ENCODE measurements at places on chromosomes 2 and 18.

DNA sequence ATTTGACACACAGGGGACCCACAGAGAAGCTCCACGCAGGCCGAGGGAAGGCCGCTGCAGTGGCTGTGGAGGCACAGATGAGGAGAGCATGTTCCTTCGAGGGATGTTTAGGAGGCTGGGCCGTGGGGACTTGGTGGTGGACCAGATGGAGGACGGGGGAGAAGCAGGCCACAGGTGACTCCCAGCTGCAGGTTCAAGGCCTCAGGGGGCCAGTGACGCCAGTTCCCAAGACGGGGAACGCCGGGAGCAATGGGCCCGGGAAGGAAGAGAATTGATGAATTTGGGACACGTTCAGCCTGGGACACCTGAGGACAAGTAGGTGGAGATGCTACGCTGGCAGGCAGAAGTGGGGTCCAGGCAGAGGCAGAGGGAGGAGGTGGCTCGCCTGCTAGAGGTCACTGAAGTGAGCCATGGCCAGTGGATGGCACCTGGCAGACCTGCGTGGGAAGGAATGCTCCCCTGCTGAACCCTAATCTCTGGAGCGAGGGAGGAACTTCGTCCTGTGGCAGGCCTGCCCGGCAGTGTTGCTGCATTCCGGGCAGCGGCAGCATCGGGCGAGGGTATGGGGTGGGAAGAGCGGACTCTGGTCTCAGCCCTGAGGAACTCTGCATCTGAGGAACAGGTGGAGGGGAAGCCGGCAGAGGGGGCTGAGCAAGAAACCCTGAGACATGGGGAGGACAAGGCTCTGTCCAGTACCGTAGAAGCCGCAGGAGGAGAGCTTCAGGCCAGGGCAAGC, 25.2 kb upstream of the HPCAL1 start:
- DNase-seq, result no peak

DNA sequence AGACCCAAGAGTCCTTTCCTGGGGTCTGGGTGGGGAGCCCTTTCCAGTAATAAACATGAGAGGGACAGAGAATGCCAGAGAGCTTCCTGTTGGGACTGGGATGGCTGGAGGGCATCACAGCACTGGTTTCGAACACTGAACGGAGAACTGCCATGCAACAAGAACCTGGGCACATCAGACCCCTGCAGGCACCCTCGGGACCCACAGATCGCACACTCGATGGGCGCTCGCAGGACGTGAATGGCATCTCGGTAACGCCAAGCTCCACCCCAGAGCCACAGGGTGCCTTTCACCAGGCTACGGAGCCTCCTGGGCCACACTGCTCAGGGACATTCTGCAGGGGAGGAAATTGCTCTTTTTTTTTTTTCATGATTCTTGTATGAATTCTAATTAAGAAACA, 25.1 kb downstream of the SLC66A2 start:
- no peak for DNase-seq

DNA sequence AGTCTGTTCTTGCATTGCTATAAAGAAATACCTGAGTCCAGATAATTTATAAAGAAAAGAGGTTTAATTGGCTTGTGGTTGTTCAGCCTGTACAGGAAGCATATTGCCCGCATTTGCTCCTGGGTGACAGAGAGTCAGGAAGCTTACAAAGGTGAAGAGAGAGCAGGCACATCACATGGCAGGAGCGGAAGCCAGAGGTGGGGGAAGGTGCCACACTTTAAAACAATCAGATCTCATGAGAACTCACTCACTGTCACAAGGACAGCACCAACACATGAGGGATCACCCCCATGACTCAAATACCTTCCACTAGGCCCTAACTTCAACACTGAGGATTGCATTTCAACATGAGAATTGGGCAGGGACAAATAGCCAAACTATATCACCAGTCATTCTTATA, 124.8 kb upstream of the COL5A2 start:
- no peak for DNase-seq

- DNase-seq, result no peak
Measured at GRCh38 chr18:13382954-13383827, 164.6 kb downstream of the LDLRAD4 start.

GRCh38 chr2:98037206-98037605, 41.5 kb upstream of the TMEM131 start:
- DNase-seq, result no peak

DNA sequence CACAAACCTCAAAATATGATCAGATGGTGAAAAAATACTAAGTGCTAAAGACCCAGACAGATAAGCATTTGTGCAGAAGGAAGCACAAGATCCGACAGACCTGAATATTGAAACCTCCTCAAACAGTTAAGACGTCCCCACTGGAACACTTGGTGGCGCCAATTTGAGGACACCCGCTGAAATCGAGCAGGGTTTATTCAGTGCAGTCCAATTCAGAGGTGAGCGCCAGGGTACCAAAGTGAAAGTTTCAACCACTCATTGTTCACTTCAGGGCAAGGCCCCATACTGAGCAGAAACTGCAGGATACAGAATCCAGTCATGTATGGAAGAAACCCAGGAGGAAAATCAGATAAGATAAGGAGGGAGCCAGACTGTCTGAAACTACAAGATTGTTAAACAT, 417.6 kb downstream of the LRRTM4 start:
- DNase-seq, result no peak

GRCh38 chr2:148161909-148162435, 141.1 kb downstream of the MBD5 start:
- DNase-seq, result no peak

DNA sequence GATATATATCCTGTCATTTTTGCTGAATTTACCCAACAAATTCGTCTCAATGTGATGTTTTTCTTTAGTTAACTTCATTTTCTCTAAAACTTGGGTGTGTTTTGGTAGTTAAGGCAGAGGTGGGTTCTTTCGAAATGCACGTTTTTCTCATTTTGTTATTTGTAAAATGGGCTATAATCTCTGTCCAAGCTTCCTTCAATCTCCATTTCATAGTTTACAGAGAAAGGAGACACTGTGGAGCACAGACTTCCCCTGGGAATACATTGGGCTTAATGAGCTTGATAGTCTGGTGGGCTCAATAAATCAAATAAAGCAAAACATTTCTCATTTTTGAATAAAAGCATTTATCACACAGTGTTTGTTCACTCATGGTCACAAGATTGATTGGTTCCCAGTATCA, 145.1 kb downstream of the AGPS start:
- DNase-seq, result no peak

GRCh38 chr2:117977696-117978095, 36.2 kb downstream of the CCDC93 start:
- no peak for DNase-seq

DNA sequence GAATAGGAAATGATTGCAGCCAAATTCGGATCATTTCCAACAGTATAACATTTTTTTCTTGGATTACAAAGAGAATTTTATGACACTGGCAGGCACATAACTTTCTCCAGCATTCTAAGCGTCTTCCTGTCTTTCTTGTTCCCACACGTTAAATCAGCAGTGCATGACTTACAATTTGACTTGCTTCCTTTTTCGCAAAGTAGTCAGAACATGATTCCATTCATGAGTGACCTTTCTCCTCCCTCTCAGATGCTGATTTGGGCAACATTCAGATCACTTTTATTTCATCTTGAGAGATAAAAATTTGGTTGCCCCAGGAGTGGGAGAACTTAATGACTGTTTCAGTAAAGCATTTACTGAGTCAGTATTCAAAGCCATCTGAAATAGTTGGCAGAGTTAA, 858.7 kb upstream of the ACVR2A start:
- peak; percentile 50 for DNase-seq

DNA sequence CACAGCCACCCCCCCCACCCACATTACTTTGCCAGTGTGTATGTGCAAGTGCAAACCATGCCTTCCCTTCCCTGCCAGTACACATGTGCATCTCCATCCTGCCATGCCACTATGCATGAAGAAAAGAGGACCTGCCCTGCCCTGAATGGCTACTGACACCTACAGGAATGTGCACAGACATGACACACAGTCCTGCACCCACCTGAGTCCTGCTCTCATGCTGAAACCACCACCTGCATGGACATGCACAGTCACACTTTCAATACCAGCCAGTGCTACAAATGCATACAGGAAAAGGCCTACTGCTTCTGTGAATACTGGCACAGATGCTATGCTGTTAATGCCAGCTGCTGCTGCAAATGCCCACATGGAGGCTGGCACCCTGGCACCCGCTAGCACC, 334.4 kb upstream of the DLGAP1 start:
- DNase-seq, result no peak

GRCh38 chr2:42979870-42980763, 187.7 kb upstream of the HAAO start:
- DNase-seq, result no peak

DNA sequence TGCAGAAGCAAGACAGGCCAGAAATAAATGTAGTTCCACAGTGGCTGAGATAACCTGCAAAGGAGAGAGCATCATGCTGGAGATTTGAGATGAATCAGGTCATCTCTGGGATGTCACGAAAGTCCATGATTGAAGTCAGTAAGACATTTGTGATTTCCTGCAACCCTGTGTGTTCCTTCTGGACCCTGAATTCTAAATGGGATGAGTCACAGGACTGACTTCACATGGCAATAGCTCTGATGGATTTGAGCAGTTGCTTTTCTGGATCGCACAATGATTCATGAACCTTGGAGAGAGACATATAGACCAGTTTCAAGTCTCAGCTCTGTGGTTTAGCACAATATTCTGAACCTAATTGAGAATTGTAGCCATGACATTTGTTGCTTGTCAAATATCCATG, 102.9 kb downstream of the TSN start:
- DNase-seq, result no peak

DNA sequence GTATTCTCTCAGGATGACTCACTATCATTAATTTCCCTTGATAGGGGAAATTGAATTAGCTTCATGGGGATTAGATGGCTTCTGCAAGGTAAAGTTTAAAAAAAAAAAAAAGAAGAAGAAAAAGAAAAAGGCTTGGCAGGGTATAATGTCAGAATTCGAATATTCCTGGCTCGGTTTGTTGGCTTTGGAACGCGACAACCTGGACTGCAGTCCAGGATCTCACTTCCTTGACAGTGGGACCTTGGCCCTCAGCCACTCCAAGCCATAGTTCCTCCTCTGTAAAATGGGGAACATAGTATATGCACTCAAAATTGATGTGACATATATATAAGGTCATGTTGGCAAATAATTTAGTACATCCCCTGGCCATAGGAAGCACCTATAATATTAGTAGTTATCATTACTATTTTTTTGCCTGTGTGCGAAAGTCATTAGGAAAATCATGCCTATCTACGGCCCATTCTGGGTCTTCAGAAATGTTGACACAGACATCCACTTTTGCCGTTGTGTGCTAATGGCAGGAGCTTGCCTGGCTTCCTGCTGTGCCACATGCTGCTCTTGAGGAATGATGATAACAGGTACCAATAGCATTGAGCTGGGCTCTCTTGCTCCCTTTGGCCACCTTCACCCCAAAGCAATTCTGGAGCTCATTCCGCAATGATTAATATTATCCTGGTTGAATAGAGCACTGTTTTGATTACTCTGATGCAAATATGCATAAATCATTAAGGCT, 97.9 kb downstream of the MTCL1 start:
- DNase-seq, result no peak

DNA sequence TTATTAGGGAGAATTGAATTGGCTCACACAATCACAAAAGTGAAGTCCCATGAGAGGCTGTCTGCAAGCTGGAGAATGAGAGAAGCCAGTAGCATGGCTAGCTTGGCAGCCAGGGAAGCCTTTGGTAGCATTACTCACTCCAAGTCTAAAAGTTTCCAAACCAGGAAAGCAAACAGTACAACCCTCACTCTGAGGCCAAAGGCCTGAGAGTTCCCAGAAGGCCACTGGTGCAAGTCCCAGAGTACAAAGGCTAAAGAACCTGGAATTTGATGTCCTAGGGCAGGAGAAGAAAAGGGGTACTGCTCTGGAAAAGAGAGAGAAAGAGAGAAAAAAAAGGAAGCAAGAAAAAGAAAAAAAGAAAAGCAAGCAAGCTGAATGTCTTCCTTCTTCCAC, 318.2 kb downstream of the RND3 start:
- DNase-seq, result peak; percentile 64

- DNase-seq, result peak; percentile 88
Measured at GRCh38 chr2:202780514-202781021, 91.0 kb downstream of the ICA1L start.

DNA sequence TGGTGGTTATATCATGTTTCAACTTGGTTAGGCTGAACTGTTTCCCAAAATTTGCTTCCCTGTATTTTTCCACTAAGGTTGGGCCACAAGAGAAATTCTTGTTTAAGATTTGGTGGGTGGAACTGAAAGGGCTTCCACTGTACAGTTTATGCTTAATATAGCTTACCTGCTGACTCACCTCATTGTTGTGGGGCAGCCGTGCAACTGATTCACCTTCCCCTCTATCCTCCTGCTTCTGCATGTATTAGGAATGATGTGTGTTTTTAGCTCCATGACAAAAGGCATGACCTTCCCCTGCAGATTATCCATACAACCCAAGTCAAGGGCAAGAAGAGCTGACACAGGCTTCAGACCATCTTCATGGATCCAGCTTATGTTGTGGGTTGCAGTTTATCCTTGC, 98.4 kb upstream of the GULP1 start:
- no peak for DNase-seq

- peak; percentile 9 for DNase-seq
Measured at GRCh38 chr18:13136904-13137669, 81.5 kb upstream of the LDLRAD4 start.

DNA sequence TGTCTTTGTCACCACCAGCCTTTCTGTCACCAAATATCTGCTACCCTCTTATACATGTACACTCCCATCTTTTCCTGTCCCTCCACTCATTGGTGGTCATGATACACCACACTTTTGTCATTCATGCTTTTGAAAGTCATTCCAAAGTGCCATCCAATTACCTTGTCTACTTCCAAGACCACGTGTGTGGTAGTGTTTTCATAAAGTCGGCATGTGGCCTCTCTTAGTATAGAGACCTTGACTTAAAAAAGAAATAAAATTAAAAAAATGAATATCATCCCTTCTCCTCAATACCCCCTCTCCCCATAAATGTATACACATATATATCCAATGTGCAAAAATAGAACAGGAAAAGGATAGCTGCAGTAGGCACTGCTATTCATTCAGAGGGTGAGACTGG, 271.4 kb downstream of the CNTNAP5 start:
- DNase-seq, result no peak

- no peak for DNase-seq
Measured at GRCh38 chr2:171553858-171554257, 31.6 kb downstream of the CYBRD1 start.

DNA sequence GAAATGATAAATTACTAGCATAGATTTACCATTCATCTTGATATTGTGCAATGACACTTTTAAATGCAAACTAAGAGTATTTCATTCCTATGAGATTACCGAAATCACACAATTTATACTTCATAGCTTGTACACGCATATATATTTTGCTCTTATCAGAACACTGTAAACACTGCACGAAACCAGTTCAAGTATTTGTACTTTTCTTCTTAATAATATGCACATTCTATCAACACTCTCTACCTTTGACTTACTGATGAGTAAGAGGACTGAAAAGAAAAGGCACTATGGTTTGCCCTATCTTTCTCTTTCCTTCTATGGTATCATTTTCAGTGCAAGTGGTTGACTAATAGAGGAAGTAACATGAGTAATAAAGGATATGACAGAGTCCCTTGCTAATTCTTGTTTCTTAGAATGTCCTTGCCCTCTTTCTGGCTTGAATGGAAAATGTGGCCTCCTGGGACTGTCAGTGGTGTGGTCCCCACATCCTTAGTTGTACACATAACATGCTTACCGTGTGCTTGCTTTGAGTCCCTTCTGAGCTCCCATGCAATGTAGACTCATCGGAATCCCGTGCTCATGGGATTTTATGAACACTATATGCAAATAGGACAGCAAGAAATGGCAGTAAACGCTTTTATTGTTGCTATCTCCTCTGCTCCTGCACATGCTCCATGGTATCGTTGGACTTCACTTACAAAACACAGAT, 363.5 kb upstream of the TNP1 start:
- peak; percentile 98 for DNase-seq

Data from astrocyte (in vitro differentiated cells and primary cell).